Activated CD4-positive, CD25-positive, alpha-beta regulatory T cell (primary cell): ENCODE measurements at places on chromosomes 16 and 17.

GRCh38 chr16:77290451-77291115 is 91.4 kb downstream of the SYCE1L start:
- no peak for DNase-seq

DNA sequence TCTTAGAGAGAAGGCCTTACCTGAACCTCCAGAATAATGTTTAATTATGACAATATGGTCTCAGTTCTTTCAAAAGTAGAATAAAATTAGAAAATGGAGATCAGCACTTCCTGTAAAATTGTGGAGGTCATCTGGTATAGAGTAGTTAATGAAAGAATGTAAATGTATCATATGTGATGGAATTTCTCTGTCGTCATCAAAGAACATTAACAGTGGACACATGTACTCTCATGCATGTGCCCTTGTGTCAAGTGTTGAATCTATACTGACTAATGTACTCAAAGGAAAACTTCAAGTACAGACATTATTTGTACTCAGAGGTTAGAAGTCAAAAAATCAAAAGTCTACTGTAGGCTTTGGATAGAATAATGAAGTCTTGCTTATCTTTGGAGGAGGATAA is 129.2 kb upstream of the MYOCD start:
- DNase-seq, result no peak

- DNase-seq, result no peak
Measured at GRCh38 chr17:17736205-17737183, 55.2 kb downstream of the RAI1 start.

GRCh38 chr17:9389111-9389527 is 186.5 kb downstream of the STX8 start:
- DNase-seq, result no peak

GRCh38 chr17:76046064-76046463 is 19.0 kb upstream of the EVPL start:
- no peak for DNase-seq

DNA sequence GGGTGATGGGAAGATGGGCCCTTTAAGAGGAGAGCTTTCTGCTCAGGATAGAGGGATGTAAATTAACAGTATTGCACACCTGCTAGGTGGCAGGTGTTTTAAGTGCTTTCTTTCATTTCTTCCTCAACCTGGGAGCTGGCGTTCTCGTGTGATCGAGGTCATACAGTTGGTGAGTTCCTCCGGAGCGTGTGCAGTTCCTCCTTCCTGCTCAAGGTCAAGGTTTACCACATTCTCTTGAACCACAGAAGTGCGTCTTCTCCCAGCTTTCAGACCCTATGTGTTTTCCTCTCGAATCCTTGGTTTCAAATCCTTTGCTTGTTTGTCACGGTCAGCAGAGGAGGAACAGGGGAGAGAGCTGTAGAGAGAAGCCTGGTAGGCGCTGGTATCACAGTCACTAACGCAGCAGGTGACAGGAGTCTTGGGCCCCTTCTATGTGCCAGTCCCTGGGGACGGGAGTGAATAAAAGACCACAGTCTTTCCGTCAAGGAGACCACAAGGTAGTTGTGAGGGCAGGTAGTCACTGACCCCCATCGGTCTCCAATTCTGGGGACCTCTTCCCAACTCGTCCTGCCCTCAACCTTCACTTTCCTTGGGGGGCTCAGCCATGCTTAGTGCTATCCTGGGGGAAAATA is 791 bp downstream of the DNAI2 start:
- no peak for DNase-seq

DNA sequence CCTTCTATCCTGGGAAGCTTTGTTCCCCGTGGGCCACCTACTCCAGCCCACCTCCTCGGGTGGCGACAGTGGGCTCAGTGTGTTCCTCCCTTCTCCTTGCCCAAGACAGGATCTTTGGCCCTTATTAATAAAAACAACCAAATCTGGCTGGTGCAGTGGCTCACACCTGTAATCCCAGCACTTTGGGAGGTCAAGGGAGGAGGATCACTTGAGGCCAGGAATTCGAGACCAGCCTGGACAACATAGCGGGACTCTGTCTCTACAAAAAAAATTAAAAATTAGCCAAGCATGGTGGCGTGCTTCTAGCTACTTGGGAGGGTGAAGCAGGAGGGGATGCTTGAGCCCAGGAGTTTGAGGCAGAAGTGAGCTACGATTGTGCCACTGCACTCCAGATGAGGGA is 42.2 kb downstream of the SOCS1 start:
- no peak for DNase-seq
